ENCODE measurements at places on chromosomes 5 and 9.

- no peak for DNase-seq
Measured at GRCh38 chr5:139676951-139677735, 29.0 kb downstream of the CXXC5 start.

DNA sequence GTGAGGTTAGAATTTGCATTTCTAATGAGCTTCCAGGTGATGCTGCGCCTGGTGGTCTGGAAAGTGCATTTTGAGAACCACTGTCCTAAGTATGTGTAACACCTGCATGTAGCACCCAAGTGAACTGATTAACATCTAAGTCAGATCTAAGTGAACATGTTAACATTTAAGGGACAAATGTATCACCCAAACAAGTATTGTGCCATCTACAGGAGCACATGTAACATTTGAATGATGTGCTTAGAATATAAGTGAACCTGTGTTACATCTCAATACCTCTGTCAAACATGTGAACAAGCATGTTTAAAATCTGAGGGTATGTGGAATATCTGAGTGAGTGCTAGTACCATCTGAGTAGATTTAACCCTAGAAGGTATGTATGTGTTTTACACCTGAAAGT is 68.7 kb downstream of the PLPPR1 start:
- DNase-seq, result no peak

- DNase-seq, result no peak
Measured at GRCh38 chr5:178340187-178340586, 107.6 kb upstream of the PHYKPL start.

GRCh38 chr5:146945617-146946084 is 67.1 kb upstream of the PPP2R2B start:
- no peak for DNase-seq

DNA sequence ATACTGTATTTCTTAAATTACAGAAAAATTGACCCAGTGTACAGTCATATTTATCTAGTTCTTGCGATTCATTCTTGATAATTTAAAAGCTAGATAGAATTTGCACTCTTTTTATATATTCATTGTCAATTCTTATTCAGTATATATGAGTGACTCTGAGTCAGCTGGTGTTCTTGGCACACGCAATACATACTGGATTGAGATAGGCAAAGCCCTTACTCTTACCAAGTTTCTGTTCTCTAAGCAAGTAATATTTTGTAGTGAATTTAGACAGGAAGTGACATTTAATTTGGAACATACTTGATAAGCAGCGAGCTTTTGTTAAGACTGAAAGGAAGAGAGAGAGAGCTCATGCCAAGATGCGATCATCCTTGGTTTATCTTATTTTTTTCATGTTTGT is 57.7 kb downstream of the GPBP1 start:
- no peak for DNase-seq

- no peak for DNase-seq
Measured at GRCh38 chr5:178547052-178547666, 43.0 kb downstream of the COL23A1 start.

DNA sequence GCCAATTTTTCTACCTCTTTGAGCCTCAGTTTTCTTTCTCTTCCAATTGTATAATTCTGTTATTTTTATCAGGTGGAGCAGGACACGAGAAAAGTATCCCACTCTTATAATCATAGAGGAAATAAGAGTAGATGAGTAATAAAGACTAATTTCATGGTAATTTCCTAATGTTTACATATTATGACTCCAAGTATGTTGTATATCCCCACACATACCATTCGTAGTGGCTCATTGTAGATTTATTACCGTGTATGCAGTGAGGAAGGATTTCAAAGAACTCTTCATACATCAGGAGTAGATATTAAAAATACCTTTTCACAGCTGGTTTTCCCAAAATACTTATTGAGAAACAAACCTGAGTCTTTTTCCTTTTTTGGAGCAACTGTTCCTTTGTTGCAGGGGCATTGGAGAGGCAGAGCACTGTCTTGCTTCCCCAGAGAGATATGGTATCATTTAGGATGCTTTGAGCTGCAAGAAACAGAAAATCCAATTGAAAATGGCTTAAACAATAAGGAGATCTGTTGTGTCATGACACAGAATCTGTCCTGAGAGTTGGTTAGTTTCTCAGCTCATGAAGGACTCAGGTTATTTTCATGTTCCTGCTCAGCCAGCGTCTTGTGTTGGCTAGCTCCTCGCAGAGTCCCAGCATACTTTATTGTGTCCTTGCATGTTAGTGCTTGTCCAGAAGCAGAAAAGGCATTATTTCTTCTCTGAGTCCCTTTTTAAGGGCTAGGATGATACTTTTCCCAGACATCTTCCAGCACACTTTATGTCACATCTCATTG is 291.2 kb downstream of the ARHGAP26 start:
- DNase-seq, result no peak

GRCh38 chr5:17402289-17403121 is 95.5 kb upstream of the TAF11L2 start:
- no peak for DNase-seq

DNA sequence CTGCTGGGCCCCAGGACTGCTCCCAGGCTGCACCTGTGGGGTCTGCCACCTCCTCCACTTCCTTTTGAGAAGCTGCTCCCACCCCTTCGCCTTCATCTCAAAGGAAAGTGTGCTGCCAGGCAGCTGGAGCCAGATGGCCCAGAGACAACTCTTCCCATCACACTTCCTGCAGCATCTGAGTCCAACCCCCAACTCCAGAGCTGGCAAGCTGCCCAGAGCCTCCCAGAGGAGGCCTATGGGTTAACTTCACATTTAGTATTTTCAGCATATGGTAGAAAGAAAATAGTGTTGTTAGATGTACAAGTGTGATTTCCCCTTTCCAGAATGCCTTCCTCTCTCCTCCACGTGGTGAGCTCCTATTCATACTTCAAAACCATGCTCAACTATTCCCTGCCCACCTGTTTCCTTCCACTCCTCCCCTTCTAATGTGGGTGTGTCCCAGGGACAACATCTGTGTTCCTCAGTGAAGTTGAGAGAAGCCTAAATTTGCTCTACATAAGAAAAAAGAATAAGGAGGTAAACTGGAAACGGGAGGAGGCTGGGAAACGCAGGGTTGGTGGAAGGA is 38.6 kb upstream of the KCNMB1 start:
- DNase-seq, result peak; percentile 15

DNA sequence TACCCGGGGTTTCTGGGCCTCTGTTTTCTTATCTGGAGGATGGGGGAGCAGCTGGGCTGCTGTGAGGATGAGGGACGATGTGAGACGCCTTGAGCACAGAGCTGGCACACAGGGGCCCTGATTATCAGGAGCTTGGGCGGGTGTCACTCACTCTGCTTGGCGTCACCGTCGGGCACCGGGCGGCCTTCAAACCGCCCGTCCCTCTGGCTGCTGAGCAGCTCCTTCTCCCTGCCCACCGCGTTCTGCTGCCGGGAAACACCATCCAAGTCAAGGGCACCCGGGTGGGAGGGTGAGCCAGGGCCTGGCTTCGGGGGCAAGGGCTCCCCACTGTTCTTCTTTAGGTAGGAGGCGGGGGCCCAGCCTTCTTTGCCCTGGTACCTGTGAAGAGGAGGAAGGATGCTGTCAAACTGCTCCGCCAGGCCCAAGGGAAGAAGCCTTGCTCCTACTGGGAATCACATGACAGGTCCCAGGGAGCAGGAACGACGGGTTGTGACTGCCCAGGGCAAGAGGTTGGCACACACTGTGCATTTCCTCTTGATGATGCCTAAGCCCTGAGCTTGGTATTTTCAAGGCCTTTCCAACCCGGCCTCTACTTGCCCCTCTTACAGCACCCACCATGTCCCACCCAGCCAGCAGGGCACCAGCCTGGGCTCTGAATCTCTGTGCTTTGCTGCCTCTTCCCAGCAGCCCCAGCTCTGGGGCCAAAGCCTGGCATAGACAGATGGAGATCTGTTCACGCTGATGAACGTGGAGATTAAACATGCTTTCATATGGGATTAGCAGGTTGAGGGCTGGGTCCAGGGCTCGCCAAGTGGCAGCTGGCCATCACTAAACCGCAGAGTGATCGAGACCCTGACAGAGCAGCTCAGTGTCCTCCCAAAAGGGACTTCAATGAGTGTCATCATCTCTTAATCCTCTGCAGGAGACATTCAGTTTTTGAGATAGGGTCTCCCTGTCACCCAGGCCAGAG is 66.9 kb upstream of the UBTD2 start:
- DNase-seq, result no peak

DNA sequence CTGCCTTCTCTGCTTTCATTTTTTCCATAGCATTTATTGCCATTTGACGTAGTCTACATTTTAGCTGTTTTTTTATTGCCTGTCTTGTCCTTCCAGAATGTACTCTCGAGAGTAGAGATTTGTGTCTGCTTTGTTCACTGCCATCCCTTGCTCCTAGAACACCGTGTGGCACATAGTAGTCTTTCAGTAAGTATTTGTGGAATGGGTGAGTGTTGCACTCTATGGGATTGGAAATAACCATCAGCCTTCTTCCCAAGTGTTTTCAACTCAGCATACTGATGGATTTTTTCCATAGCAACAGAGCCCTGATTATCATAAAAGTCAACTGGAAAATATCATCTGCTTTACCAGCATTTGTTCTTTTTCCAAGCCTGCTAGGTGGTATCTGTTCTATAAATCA is 462.6 kb downstream of the ENC1 start:
- no peak for DNase-seq

DNA sequence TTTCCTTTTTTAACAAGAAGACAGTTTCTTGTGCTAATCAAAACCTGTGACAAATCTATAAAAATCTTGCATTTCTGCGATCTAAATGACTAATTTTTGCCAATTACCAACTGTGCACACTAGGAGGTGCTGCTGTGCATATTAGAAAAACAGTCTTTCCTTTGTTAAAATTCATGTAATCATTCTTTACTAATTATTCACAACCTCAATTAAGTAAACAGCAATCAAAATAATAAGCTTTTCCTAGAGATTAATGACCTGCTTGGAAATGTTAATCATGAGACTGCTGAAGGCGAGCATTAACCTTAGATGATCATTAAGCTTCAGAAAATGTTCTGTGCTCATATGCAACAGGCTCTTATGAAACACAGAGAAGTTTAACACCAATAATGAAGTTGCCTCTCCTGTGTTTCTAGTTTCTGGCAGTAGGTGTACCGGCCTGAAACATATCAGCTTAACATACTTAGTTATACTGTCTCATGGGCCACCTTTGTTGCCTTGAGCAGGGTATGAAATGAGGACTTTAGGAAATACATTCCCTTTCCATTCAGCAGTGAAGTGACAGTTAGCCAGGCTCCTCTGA is 17.7 kb downstream of the RFESD start:
- DNase-seq, result no peak

DNA sequence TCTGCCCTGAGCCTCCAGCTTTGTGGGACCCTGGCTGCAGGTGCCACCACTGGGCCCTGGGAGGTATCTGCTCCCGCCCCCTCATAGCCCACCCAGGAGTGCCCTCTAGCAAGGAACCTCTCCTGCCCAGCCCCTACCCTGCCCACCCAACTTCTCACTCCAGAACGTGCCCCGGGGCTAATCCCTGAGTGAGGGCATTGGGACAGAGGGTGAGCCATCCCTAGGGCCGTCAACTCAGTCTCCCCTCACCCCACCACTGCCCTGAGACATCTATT is 2.7 kb upstream of the RASGEF1C start:
- no peak for DNase-seq

DNA sequence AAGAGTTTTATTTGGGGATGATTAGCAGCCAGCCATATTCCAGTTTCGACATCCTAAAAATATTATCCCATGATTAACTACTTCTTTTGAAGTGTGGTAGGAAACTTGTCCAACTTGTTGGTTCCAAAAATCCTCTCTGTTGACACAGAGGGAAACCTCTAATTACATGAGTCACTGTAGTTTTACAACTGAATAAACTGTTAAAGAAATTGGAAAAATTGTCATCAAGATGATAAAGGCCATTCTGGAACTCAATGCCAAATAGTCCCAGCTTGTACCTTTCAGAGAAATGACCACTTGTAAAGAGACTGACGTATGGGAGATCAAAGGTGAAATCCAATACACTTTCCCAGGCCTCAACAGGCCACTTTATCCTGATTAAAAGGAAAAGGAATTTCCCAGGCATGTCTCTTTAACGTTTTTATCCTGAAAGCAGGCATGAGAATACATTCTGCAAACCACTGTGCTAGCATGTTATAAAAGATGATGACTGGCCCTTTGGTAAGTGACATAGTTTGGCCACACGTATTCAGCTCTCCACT is 261.6 kb downstream of the GLIS3 start:
- no peak for DNase-seq

GRCh38 chr5:130136300-130136699 is 232.0 kb downstream of the CHSY3 start:
- no peak for DNase-seq

DNA sequence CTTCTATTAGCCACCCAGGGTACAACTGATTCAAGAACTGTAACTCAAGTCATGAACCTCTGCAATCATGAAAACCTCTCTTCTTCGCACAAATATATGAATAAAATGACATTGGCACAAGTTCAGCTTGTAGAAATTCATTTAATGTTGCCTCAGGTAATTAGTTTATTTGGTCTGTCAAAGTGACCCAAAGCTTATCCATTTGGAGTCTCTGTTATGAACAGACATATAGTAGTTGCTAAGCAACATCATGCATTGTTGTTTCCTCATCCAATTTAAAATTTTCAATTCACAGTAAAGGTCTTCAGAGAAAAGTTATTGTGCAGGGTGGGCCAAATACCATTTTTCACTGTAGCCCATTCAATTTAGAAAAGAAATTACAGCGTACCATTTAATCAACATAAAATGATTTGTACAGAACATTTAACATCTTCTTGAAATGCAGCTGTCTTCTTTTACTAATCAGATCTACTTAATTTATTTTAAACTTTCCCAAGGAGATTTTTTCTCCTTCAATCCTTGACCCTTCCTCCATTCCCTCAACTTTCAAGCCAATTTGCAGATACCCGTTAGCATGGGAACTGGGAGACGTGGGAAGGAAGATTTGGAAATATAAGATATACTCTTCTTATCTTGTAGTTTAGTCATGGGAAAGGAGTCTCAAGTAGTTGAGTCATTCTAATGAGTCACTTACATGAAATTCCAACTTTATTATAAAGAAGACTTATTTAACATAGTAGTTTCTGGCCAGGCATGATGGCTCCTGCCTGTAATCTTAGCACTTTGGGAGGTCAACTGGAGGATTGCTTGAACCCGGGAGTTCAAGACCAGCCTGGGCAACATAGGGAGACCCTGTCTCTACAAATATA is 231.3 kb downstream of the ATPSCKMT start:
- no peak for DNase-seq

DNA sequence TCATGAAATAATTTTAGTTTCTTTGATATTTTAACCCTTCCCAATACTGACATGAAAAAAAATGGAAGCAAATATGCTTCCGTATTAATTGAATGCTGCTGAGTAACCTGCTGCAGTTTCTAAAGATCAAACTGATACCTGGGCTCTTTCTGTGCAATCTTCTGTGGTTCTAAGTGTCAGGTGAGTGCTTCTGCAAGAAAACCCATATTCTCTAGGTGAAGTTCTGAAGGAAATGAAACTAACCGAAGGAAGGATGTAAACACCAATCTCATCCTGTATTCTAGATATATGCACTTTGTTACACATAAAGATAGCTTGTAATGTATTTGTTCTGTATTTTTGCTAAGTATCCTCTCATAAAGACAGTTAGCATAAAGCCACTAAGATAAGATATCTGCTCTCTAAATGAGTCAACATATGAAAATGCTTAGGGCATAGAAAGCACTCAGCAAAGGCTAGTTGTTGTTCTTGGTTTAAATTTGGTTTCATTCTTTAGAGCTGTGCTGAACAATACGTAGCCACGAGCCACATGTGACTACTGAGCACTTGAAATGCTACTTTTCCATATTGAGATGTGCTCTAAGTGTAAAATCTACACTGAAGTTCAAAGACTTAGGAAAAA is 52.0 kb downstream of the ITGA2 start:
- no peak for DNase-seq

Data from HL-60 (cell line).